ENCODE measurements at places on chromosomes 2 and 18.
A peak's percentile ranks its signal among the peaks of the same experiment; 100 is the strongest.

GRCh38 chr2:101518578-101519492 lies 43.9 kb upstream of the RFX8 start:
- no peak for DNase-seq

GRCh38 chr2:11236335-11236734 lies 81.1 kb downstream of the SLC66A3 start:
- DNase-seq = no peak

GRCh38 chr2:129117434-129117833 lies 798.8 kb upstream of the HS6ST1 start:
- DNase-seq = no peak

- no peak for DNase-seq
Observed at GRCh38 chr2:159895258-159896065, 97.5 kb upstream of the CD302 start.

- DNase-seq = no peak
Observed at GRCh38 chr2:287911-288757, at the start of gene ALKAL2. ALKAL2 (minus strand) TSS chr2:288091; CDS start chr2:287835, 256 bp downstream.

GRCh38 chr2:197207106-197207505 lies 103.5 kb downstream of the ANKRD44 start:
- DNase-seq = no peak

DNA sequence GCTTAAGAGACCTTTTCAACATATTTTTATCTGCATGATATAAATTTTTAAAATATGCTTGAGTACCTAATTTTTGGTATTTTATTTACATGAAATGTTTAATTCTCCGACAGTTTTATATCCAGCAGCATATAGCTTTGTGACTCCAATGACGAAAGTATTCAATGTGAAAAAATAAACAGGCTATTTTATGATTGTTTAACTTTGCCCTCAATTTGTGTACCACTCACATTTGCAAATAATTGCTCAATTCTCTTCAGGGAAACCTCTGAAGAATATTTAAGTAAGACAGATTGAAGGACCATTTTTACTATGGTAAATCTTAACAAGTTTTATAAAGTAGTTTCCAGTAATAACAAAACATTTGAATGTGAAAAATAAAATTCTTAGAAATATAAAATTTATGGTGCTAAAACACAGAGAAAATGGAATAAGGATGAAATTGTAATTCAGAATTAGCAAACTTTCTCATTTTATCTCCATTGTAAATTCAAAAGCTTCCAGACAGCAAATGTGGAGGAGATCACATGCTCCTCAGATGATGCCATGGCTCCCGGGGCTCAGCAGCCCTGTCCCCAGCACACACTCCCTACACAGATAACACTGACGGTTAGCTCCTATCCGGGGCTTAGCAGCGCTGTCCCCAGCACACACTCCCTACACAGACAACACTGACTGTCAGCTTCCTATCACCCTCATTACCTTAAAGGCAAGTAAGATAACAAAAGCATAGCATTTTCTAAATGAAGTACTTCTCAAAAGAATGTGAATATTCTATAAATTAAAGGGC lies 39.7 kb downstream of the SH3YL1 start:
- no peak for DNase-seq

- no peak for DNase-seq
Observed at GRCh38 chr2:73952499-73953446, 26.1 kb downstream of the DGUOK start.

DNA sequence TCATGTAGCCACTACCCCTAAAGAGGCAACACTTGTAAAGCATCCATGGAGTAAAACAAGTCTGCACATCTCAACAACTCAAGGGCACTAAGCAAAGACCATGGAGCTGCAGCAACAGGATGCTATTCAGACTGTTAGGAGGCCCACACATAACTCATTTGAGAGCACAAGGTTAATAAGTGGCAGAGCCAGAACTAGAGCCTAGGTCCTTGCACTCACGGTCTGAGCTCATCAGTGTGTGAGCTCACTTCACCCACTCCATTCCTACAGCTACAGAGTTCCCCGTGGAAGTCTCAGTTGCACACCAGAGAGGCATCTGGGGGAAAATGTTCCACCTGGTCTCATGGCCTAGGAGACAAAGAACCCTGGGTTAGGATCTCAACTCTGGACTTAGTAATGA lies 35.0 kb downstream of the TTC32 start:
- DNase-seq = no peak

GRCh38 chr2:227703961-227704360 lies 13.9 kb downstream of the SLC19A3 start:
- DNase-seq = no peak

GRCh38 chr2:237170020-237170419 lies 84.3 kb downstream of the COPS8 start:
- DNase-seq = no peak

DNA sequence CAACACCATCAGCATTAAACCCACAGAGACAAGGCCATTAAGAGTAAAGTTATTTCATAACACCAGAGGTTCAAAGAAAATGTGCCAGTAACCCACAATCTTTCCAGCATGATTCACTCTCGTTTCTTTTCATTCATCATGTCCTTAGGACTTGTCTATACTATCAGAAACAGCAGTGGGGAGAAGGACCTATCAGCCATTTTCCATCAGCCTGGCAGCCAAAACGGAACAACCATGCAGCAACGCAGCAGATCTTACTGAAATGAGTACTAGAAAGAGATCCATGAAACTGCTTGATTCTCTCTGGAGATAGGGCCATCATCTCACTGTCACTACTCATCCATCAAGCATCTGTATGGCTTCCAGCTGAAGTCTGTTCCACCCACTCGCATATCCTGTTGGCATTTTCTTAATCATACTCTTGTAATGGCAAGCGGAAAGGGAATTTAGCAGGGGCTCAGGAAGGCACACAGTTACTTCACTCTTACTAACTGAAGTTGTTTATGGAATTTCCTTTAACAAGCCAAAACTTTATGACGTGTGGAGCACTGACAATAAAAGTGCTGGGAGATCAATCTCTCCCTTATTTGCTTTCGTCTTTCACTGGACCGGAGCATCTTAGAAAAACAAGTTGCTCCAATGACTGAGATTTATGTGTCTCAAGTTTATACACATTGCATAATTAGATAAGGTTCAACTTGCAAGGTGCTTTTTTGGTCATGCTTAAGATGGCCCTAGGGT lies 69.7 kb downstream of the EPHA4 start:
- DNase-seq = no peak

GRCh38 chr2:54274781-54275242 lies 18.8 kb upstream of the TSPYL6 start:
- no peak for DNase-seq

GRCh38 chr2:185787227-185788145 lies 48.9 kb downstream of the FSIP2 start:
- no peak for DNase-seq

GRCh38 chr18:64201781-64202180 lies 52.9 kb upstream of the LINC00305 start:
- DNase-seq = no peak

- no peak for DNase-seq
Observed at GRCh38 chr18:22670914-22671313, 253.2 kb upstream of the CTAGE1 start.

GRCh38 chr18:62741118-62741566 lies 25.8 kb downstream of the PHLPP1 start:
- no peak for DNase-seq

DNA sequence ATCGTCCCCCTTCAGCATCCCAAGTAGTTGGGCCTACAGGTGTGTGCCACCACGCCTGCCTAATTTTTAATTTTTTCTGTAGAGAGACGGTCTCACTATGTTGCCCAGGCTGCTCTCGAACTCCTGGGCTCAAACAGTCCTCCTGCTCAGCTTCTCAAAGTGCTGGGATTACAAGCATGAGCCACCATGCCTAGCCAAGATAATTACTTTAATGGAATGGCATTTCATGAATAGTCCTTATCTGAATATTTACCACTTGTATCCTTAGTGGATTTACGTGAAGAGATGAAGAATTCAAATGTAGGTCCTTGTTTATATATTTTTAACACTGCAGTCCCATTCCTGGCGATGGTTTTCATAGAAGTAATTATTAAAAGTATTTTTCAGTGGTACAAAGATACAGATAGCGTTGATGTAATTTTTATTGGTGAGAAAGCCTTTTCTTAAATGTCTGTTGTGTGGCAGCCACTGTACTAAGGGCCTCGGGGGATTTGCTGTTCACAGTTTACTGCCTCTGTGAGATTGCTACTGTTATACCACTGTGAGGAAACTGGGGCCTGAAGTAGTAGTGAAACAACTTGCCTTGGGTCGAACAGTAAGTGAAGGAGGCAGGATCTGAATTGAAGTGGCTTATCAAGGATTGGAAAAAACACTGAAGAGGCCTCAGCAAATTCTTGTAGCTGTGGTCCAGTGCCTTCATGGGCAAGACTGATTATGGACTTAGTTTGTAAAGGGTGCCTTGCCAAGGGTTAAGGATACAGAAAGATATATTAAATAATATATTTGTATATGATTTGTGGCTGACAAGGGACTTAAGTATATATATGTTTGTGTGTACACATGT lies 151.2 kb downstream of the PRPF40A start:
- no peak for DNase-seq

GRCh38 chr2:28359222-28360057 lies 33.2 kb upstream of the FOSL2 start:
- DNase-seq = peak; percentile 55

GRCh38 chr18:62937065-62937464 lies 221.7 kb downstream of the PHLPP1 start:
- no peak for DNase-seq

DNA sequence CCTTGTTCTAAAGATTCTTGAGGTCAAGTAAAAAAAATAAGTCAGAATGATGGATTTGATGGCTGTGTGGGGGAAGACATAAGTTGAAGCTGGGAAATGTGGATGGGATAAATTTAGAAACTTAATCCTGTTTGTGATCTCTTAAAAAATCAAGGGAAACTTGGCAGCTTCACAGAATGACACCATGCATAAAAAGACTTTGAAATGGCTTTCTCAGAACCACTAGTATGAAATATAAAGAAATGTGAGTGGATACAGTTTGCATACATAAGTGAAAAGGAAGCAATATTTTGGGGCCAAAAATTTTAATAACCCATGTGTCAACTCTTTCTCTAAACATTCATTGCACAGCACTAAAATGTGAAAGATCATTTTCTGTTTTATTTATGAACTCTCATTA lies 21.7 kb downstream of the CDH19 start:
- DNase-seq = no peak

GRCh38 chr2:28475088-28475595 lies 20.7 kb upstream of the PLB1 start:
- DNase-seq = no peak

GRCh38 chr2:167181134-167181533 lies 292.9 kb downstream of the XIRP2 start:
- no peak for DNase-seq

DNA sequence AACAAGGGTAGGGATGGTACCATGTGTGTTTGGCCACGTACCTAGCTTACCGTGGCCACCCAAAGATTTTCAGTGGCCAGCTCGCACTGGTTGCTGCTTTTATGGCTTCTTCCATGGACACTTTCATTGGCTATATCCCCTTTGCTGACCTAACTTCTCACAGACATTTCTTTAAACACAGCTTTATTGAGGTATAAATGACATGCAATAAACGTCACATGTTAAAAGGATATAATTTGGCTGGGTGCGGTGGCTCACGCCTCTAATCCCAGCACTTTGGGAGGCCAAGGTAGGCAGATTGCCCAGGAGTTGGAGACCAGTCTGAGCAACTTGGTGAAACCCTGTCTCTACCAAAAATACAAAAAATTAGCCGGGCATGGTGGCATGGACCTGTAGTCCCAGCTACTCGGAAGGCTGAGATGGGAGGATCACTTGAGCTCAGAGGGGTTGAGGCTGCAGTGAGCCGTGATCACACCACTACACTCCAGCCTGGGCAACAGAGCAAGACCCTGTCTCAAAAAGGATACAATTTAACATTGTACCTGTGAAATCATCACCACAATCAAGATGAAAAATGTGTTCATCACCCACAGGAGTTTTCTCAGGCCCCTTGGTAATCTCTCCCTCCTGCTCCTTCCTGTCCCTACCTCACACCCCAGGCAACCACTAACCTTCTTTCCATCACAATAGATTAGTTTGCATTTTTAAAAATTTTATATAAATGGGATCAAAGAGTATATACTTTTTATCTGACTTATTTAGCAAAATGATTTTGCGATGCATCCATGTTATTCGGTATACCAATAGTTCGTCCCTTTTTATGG lies 127.8 kb upstream of the PPP1CB start:
- DNase-seq = no peak

DNA sequence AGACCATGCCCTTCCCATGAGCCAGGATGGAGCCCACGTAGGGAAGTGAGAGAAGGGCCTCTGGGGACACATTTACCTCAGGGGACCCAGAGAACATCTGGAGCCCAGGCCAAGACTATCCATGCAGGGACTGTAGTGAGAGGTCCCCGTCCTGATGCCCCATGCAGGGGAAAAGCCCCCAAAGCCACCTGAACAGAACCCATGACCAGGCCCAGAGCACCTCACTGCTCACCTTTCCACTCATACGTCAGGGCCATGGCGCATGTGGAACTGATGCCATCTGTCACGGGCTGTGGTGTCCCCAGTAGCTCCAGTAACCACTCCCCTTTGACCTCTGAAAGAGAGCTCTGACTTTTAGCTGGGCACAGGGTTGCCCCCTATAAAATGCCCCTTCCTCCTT lies 106.5 kb upstream of the TEX51 start:
- no peak for DNase-seq

DNA sequence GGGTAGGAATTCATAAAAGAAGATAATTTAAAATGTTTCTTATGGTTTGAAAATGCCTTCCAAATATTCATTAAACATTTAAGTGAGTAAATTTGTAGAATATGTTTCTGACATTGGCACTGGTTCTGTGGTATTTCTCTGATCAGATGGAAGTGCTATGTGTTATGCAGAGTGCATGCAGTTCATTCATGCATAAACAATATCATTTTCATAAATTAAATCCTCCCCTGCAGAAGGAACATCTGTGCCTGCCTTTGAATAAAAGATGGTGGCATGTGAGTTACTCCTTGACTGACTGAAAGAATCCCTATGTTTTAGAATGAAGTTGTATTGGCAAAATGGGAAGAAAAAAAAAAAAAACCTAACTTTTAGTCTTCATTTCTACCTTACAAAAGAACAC lies 5.9 kb downstream of the NEUROD1 start:
- DNase-seq = no peak
